ENCODE measurements at places on chromosomes 1 and 21. TPM values are rescaled to one million over a fixed set of nuclear protein-coding genes. Genes with fewer than 3 reads are reported as not detected.

CFAP141 gene
- not detected for total RNA-seq

NBPF4 gene
- total RNA-seq = not detected

FMO4 gene
- 0.79 TPM for total RNA-seq

RFX5 gene
- 8.8 TPM for total RNA-seq

DNAJB4 gene
- total RNA-seq = 6.8 TPM

CFHR5 gene
- total RNA-seq = not detected

- no peak for DNase-seq
Observed at GRCh38 chr1:50913954-50914353, 46.1 kb downstream of the FAF1 start.

DNA sequence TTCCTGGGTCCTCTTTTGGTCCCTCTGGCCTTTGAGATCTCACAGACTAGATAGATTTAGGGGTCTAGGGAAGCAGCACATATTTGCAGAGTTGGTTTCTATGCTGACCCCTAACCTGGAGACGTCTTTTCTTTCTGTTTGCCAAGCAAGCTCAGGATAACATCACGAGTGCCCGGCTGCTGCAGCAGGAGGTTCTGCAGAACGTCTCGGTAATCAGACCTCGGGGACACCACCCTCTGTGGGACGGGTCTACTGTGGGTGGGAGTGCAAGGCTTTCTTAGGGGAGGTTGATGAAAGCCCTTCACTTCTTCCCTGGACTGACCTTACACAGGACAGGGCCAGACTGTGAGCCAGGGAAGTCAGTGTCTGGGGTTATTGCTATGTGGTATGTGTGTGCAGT is 2.9 kb downstream of the IL24 start:
- DNase-seq = no peak

DNA sequence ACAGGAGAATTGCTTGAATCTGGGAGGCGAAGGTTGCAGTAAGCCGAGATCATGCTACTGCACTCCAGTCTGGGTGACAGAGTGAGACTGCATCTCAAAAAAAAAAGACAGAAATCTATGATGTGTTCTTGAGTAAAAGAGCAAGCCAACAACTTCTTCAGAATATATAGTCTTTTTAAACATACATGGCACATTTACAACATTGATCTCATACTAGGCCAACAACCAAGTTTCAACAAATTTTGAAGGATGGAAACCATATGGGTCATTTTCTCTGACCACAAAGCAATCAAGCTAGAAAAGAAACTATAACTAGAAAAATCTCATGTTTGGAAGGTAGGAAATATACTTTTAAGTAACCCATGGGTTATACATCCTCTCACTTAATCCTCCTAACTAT is 38.3 kb downstream of the PAFAH2 start:
- DNase-seq = no peak

DNA sequence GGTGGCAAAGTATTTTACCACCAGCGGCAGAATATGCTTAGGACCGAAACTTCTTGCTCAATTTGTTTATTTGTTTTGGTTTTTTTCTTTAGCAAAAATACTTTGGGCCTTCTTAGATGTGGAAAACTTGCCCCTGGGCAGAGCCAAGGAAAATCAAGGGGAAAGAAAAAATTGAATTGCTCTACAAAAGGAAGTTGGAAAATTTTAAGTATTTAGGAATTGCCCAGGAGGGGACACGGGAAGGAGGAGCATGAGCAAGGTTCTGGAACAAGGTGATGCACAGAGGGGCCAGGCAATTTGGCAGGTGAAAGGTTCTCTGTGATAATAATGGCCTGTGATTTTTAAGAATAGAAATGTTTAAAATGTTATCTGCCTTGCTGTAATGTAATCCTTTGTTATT is 28.6 kb downstream of the SGIP1 start:
- no peak for DNase-seq

GRCh38 chr1:26020330-26020768 is 1.2 kb upstream of the EXTL1 start:
- no peak for DNase-seq

DNA sequence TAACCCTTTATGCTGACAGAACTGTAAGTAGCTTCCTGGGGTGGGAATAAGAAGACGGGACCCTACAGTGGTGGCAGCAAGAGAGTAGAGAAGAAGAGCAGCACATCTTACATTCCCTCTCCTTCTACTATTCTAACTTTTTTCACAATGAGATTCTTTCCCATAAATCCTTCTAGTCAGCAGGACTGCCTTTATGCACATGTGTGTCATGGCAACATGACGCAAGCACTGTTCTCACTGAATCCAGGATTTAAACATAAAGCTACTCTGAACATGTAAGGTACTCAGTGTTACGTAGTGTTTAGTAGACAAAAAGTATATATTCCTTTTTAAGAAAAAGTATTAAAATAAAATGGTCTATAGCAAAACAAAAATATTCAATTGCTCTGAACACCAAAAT is 309.7 kb upstream of the LYPLAL1 start:
- DNase-seq = peak; percentile 27

- no peak for DNase-seq
Observed at GRCh38 chr1:4058122-4058521, 158.1 kb upstream of the C1orf174 start.

- peak; percentile 56 for DNase-seq
Observed at GRCh38 chr1:43668956-43669355, 19.0 kb downstream of the KDM4A start.

- DNase-seq = peak; percentile 85
Observed at GRCh38 chr21:17406202-17406601, 106.6 kb upstream of the CXADR start.

GRCh38 chr1:23509896-23510295 is 21.1 kb downstream of the E2F2 start:
- no peak for DNase-seq

DNA sequence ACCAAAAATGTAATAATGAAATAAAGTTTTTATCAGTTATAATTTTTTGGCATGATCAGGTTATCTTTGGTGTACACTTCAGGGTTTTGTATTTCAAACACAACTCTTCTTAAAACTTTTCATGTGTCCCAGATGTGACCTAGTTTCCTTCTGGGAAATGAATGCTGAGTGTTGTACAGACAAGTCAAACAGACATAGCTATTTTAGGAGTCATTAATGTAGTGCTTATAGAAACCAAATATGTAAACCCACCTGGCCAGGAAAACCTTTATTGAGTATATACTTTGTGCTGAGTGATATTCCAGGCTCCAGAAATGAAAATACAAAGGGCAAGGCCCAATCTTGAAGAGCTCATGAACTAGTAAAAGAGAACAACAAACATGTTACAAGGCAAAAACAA is 25.9 kb upstream of the HOOK1 start:
- peak; percentile 73 for DNase-seq

DNA sequence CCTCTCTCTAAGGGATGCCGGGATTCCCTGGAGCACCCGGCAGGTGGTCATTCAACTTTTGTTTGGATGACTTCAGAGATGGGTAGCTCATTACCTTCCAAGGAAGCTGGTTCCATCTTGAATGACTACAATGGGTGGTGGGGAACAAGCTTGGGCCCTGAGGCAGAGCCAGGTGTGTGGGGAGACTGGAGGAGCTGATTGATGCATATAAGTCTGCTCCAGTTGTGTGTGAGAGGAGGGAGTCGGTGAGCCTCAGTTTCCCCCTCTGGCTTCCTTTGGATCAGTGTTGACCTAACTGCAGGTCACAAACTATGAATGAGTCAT is 133.8 kb upstream of the ZBTB40 start:
- DNase-seq = no peak

DNA sequence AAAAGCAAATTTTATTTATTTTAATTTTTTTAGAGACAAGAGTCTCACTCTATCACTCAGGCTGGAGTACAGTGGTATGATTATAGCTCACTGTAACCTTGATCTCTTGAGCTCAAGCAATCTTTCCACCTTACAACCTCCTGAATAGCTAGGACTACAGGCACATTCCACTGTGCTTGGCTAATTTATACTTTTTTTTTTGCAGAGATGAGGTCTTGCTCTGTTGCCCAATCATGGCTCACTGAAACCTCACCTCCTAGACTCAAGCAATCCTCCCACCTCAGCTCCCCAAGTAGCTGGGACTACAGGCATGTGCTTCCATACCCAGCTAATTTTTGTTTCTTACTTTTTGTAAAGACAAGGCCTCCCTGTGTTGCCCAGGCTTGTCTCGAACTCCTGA is 49.5 kb downstream of the DR1 start:
- peak; percentile 68 for DNase-seq

DNA sequence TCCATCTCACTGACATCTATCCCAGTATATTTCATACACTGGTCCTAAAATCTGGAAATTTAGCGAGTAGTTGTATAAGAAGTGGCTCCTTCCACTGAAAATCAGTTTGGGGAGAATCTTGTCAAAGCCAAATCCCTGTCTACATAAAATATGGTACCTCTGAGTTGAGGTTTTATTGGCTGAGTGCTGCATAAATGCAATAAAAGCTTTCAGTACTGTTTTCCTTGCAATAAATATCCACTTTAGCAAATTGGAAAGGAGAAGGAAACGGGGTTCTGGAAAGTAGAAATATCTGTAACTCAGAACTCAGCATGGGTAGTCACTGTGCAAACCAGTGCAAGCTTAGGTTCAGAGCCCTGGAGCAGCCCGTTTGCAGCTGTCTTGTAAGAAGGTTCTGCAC is 580.2 kb downstream of the SMYD3 start:
- DNase-seq = no peak

DNA sequence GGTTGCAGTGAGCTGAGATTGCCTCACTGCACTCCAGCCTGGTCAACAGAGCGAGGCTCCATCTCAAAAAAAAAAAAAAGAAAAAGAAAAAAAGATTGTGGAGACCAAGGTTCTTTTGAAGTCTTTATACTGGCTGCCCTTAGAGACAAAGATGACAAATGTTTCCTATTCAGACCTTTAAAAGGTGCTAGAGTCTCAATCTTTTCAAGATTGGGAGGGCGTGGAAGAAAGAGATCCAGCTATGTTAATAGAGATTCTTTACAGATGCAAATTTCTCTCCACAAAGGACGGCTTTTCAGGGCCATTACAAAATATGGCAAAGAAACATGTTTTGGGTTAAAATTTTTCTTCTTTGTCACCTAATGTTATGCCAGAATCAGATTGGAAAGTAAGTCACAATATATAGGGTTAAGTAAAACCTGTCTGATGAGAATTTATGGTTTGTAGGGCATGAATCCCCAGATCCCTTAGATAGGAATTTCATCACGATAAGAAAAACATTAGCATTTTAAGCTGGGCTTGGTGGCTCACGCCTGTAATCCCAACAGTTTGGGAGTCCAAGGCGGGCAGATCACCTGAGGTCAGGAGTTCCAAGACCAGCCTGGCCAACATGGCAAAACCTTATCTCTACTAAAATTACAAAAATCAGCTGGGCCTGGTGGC is 13.0 kb upstream of the MORC3 start:
- no peak for DNase-seq

DNA sequence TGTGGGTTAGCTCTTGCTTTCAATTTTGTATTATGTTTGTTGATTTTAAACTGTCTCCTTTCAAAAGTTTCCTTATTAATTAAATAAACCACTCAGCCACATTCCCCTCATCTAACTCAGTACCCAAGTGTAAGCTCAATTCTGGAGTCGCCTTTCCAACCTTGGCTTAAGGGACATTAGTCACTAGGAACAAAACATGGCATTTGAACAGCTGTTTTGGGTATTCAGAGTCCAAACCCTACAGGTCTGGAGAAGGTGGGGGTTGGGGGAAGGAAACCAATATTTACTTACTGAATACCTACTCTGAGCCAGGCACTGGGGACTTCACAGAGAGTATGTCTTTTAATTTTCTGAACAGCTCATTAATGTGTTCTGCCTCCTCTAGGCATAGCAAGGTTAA is 117.2 kb upstream of the JUN start:
- no peak for DNase-seq

DNA sequence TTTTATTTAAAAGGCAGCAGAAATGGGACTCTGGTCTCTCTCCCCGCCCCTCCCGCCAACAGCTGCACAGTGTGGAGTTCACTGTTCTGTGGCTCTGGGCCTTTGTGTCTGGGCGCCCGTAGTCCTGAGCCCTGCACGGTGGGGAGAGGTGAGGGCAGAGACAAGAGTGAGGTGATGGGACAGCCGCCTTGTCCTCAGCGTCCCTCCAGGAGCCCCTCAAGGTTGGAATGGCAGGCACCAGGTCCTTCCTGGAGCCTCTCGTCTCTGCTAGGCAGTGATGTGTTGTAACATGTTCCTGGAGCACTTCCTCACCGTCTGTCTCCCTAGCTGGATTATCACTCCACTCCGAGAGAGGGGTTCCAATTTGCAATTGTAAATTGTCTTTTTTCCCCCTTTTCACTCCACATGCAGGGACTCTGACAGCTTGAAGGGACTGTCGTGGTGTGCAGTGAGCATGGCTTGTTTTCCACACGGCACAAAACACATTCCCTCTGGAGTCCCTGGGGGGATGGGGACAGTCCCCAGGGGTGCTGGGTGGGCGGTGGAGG is 44.6 kb upstream of the C1orf174 start:
- peak; percentile 29 for DNase-seq

- DNase-seq = peak; percentile 66
Observed at GRCh38 chr21:31248598-31248997, 95.5 kb downstream of the TIAM1 start.

- no peak for DNase-seq
Observed at GRCh38 chr1:203057911-203058675, 27.7 kb downstream of the MYOG start.

DNA sequence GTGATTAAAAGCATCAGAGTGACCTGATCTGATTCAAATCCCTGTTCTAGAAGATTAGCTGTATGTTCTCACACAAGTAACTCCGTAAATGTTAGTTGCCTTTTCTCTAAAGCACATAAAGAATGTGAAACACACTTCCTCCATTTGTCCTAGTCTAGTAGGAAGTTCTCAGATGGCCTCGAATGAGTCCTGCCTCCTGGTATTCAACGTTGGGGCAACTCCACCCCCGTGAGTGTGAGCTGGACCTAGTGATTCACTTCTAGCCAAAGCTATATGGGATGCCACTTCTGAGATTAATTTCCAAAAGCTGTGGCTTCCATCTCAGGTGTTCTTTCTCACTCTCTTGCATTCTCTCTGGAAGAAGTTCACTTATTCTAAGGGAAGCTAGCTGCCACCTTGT is 267.6 kb downstream of the GPATCH2 start:
- DNase-seq = peak; percentile 74

GRCh38 chr1:101389547-101389929 is 152.7 kb downstream of the S1PR1 start:
- no peak for DNase-seq

DNA sequence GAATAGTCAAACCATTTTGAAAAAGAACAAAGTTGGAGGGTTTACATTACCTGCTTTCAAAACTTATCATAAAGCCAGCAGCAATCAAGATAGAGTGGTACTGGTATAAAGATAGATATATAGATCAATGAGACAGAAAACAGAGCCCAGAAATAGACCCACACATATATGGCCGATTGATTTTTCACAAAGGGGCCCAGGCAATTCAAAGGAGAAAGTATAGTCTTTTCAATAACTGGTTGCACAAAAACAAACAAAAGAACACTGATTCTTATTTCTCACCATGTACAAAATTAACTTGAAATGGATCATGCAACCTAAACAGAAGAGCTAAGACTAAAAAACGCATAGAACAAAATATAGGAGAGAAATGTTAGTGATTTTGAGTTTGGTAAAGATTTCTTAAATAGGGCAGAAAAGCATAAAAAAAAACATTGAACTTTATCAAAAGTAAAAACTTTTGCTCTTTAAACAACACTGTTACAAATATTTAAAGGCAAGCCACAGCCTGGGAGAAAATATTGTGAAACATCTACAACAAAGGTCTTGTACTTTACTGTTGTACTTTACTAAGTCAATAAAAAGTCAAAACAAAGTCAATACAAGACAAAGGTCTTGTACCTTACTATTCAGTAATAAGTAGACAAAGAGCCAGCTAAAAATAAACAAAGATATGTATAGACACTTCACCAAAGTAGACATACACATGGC is 50.2 kb downstream of the ST3GAL3 start:
- DNase-seq = peak; percentile 66

GRCh38 chr1:1628754-1629429 is 3.1 kb upstream of the MMP23B start:
- DNase-seq = no peak
